Activated gamma-delta T cell treated with Interleukin-2 at 50 U/mL for 16 hours (primary cell): ENCODE measurements at places on chromosomes 12 and 14.

- DNase-seq = no peak
Measured at GRCh38 chr12:103470664-103471063, 25.1 kb downstream of the C12orf42 start.

- DNase-seq = no peak
Measured at GRCh38 chr14:101959277-101959676, 5.1 kb upstream of the DYNC1H1 start.

- DNase-seq = no peak
Measured at GRCh38 chr12:132116709-132117557, 27.2 kb downstream of the DDX51 start.

- DNase-seq = peak; percentile 38
Measured at GRCh38 chr14:51093371-51094281, 1.3 kb downstream of the TRIM9 start.

GRCh38 chr12:89155826-89156225 lies 196.5 kb downstream of the DUSP6 start:
- no peak for DNase-seq

- no peak for DNase-seq
Measured at GRCh38 chr14:57182760-57183503, 85.8 kb downstream of the EXOC5 start.

GRCh38 chr12:112843287-112843686 lies 51.7 kb downstream of the RPH3A start:
- no peak for DNase-seq

DNA sequence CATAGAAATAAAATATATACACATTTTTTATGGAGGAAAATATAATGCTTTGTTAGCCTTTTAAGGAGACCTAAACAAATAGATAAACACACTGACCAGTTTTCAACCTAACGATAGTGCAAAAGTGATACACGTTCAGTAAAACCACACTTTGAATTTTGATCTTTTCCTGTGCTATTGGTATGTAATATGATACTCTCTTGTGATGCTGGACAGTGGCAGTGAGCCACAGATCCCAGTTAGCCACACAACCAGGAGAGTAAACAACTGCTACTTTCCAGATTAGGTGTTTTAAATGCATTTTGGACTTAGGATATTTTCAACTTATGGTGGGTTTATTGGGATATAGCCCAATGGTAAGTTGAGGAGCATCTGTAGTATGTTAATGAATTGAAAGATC lies 243.1 kb downstream of the ERC1 start:
- no peak for DNase-seq
